ENCODE measurements at places on chromosomes 4 and X. TPM values are rescaled to one million over a fixed set of nuclear protein-coding genes. Genes with fewer than 3 reads are reported as not detected.

DNA sequence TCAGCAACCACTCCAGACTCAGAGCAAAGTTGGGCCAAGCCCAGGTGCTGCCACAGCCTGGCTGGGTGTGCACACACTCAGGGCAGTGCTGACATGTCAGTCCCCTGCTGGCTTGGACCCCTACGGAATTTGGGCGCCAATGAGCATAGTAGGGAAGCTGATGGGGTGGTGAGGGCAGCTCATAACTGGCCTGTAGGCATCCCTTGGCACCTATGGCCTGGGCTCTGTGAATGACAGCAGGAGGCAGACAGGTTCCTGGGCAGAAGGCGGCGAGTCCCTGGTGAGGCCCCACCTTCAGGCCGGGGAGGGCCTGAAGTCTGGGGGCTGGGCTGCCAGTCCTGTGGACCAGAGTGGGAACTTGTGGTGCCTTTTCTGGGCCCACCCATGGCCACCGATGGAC lies 15.9 kb upstream of the TMEM185A start:
- no peak for DNase-seq

GRCh38 chr4:147570616-147571015 lies 46.6 kb upstream of the TMEM184C start:
- DNase-seq = no peak

GRCh38 chrX:83535417-83536196 lies 27.5 kb downstream of the POU3F4 start:
- DNase-seq = no peak

GRCh38 chrX:154373340-154374306 lies 811 bp downstream of the FLNA start:
- peak; percentile 73 for DNase-seq

GRCh38 chr4:15459706-15460105 lies 10.0 kb upstream of the CC2D2A start:
- DNase-seq = no peak

DNA sequence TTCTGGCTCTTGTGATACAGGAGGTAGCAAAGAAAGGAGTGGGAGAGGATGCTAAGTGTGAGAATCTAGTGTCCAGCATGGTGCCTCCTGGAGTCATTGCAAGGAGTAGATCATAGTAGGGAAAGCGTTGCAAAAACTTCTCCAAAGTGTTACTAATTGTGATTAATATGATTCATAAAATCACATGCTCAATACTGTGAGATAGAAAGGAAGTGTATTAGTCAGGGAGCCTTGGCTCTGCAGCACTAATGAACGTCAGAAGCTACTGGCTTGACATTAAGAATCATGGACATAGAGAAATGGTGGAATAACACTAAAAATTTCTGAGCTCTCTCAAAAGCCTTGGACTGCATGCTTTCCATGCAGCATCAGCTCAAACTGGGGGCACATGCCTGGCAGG lies 299.1 kb downstream of the EVC2 start:
- DNase-seq = no peak

DNA sequence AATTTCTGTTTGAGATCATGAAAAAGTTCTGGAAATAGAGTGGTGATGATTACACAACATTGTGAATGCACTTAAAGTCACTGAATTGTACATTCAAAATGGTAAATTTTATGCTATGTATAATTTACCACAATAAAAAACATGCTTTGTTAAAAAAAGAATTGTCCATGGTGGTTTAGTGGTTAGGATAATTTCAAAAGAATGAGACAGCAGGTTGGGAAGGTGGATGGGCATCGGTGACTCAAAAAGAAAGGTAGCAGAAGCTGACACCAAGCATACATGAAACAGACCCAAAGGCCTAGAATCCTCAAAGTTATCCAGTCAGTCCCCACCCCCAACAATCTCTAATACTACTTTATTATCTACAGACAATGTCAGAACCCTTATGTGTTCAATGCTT lies 91.1 kb downstream of the MSN start:
- DNase-seq = no peak

GRCh38 chr4:82718162-82718940 lies 80.2 kb downstream of the SCD5 start:
- no peak for DNase-seq

- DNase-seq = no peak
Observed at GRCh38 chrX:151773434-151773833, 38.9 kb downstream of the CNGA2 start.

- DNase-seq = no peak
Observed at GRCh38 chrX:28609003-28609402, 21.8 kb downstream of the IL1RAPL1 start.

GRCh38 chrX:148020329-148020728 lies 39.2 kb downstream of the FMR1NB start:
- no peak for DNase-seq

- DNase-seq = no peak
Observed at GRCh38 chrX:88366314-88366713, 380.7 kb upstream of the CPXCR1 start.

GRCh38 chr4:18566970-18567799 lies 545.6 kb upstream of the LCORL start:
- no peak for DNase-seq

DNA sequence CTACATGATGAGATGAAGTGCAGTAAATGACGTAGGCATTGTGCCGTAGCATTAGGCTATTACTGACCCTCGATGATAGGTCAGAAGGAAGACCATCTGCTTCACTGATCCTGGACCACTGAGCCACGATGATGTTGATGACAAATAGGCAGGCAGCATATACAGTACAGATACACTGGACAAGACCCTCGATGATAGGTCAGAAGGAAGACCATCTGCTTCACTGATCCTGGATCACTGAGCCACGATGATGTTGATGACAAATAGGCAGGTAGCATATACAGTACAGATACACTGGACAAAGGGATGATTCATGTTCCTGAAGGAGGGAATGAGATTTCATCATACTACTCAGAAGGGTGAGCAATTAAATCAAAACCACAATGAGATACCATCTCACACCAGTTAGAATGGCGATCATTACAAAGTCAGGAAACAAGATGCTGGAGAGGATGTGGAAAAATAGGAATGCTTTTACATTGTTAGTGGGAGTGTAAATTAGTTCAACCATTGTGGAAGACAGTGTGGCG lies 50.9 kb downstream of the BEND4 start:
- DNase-seq = no peak

- no peak for DNase-seq
Observed at GRCh38 chr4:40216622-40217366, 20.0 kb downstream of the RHOH start.

HEPH gene
- 49.4 TPM for polyA plus RNA-seq

TBC1D14 gene
- polyA plus RNA-seq = 46.3 TPM

FDCSP gene
- polyA plus RNA-seq = not detected

All from AG04450 (cell line).